ENCODE measurements at places on chromosomes 12 and 14.

- peak; percentile 82 for DNase-seq
Observed at GRCh38 chr12:106226884-106227640, 20.8 kb downstream of the CKAP4 start.

- DNase-seq: peak; percentile 19
Observed at GRCh38 chr14:50874757-50875156, 2.9 kb downstream of the ABHD12B start.

DNA sequence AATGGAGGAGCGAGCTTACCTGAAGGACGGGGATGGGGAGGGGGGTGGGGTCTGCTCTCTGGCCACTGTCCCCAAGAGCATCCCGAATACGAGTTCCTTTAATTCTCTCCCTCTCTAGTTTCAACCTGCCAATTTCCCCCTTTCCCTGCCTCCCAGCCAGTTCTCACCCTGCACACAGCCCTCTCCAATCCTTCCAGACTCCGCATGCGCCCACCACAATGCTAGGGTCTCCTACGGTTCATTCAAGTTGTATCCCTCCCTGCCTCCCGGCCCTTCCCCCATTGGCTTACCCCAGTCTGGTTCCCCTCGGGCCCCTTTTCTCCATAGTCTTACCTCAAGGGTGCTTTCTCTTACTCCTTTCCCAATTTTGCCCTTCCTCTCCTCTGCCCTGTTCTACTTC lies 708 bp upstream of the IGFBP6 start:
- no peak for DNase-seq

DNA sequence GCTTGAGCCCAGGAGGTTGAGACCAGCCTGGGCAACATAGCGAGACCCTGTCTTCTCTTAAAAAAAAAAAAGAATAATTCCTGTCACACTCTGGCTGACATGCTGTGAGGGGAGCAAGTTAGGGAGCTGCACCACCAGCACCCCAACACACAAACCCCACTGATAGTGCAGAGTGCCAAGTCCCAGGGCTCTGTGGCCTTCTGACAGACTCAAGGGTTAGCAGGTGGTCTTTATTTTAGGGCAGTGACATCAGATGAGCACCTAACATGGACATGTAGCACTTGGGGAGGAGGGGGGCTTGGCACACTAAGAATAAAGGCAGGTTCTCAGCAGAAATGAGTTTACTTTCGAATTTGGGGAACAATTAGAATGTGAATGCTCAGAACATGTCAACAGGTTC lies 6.8 kb downstream of the USP5 start:
- no peak for DNase-seq

GRCh38 chr14:41607304-41607775 lies 664 bp downstream of the LRFN5 start:
- peak; percentile 20 for DNase-seq

- DNase-seq: no peak
Observed at GRCh38 chr12:111322336-111323250, 46.3 kb downstream of the PHETA1 start.

DNA sequence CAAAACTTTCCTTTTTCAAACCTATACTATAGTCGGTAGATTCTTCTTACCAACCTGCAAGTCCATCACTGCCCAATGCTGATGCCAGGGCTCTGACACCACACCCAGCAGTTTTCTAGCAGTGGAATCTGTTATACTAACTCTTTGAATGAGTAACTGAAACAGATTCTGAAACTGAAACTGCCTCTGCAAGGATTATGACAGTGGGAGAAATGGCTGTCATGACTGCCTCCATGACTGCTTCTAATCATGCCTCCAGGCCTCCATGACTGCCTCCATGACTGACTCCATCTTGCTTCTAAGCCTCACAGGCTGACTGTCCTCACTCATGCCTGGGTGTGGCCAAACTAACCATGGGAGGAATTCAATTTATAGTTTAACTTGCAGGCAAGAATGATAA lies 29.4 kb upstream of the OXA1L start:
- DNase-seq: no peak

- DNase-seq: no peak
Observed at GRCh38 chr12:23536293-23536692, 413.2 kb downstream of the SOX5 start.

- no peak for DNase-seq
Observed at GRCh38 chr12:90304231-90304630, 595.6 kb upstream of the ATP2B1 start.

- no peak for DNase-seq
Observed at GRCh38 chr12:11856971-11857370, 207.5 kb downstream of the ETV6 start.

GRCh38 chr14:106460916-106461315 lies 934.5 kb downstream of the TMEM121 start:
- DNase-seq: no peak

DNA sequence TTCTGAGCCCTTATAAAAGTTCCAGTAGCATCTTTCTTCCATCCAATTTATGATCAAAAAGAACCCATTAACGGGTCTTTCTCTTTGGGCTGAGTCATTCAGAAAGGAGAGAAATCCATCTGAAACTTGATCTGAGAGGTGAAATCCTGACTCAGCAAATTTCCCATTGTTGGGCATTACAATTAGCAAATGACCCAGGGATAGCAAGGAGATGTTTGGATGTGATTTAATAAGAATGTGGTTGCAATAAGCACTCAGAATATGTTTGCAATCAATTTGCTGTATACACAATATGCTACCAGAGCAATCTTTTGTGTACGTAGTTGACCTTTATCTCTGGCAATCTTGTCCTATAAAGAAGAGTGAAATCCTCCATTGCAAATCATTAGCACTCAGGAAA lies 122.7 kb downstream of the CCDC60 start:
- DNase-seq: no peak

DNA sequence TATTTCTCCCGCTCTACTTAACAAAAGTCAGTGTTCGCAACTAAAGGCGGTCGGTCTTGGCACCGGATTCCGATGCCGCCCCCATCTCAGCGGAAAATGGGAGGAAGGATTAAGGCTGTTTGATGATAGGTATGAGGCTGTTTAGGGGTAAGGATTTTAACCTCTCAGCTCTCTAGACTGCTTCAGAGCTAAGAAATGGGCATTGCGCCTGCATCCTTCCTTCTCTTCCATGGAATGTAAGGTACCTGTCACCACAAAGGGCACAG lies 1.4 kb downstream of the COCH start:
- DNase-seq: no peak

DNA sequence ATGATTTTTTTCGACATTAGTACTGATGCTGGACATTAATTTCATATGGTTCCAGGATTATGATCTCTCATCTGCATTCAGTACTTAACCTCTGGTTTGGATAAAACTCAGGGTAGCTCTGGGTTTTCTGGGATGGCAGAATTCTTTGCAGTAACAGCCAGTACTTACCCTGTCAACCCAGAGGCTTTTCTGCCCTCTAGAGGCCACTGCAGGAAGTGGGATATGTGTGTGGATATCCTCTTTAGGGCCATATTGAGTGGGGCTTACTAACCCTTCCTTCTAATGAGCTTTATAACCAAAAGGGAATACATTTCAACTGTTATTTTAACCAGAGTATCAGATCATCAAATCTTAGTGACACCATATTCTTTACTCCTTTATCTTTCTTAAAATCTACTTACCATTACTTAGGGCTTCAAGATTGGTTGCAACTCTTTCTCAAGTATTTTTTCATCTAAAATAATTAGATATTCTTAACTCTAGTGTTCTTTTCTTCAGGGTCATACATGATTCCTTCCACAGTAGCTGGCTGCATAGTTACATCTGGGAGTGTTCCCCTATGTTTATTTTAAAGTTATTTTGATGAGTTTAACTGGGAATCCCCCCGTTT lies 488.0 kb upstream of the STXBP6 start:
- peak; percentile 41 for DNase-seq

GRCh38 chr14:105161964-105162668 lies 6.5 kb downstream of the JAG2 start:
- DNase-seq: no peak

- DNase-seq: no peak
Observed at GRCh38 chr14:90675399-90675798, 140.8 kb downstream of the TTC7B start.

GRCh38 chr14:71244341-71244740 lies 337.1 kb downstream of the PCNX1 start:
- no peak for DNase-seq

Data from HuH-7.5 (cell line).